ENCODE measurements at places on chromosomes 12 and 14. TPM values are rescaled to one million over a fixed set of nuclear protein-coding genes. Genes with fewer than 3 reads are reported as not detected.
A peak's percentile ranks its signal among the peaks of the same experiment; 100 is the strongest.

BATF gene
- polyA plus RNA-seq = 8.0 TPM

DNA sequence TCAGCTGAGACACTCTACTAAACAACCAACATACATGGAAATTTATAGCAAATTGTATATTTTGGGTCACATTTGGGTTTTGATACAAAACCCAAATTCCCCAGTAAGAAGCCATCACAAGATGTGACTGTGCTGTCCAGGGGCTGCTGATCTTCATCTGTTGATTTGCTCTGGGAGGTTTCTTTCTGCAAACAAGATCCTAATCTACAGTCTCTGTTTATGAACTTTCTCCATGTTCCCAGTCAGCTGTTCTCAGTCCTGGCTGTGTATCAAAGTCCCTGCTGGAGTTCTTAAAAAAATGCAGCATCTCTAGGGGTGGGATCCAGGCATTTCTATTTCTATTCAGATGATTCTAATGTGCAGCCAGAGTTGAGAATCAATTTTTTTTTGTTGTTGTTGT lies 85.1 kb downstream of the ATP23 start:
- no peak for DNase-seq
- no peaks in the 10 kb centered on the region for H3K4me1 ChIP-seq
- H3K27me3 ChIP-seq = no peaks in the 10 kb centered on the region
- no peak overlapping the region for H3K27ac ChIP-seq

MEG3 gene
- polyA plus RNA-seq = 21.4 TPM

KLC1 gene
- polyA plus RNA-seq = 190 TPM

CSAD gene
- polyA plus RNA-seq = 118 TPM

- no peak overlapping the region for H3K27ac ChIP-seq
- DNase-seq = no peak
- no peaks in the 10 kb centered on the region for H3K27me3 ChIP-seq
- H3K4me1 ChIP-seq = no peaks in the 10 kb centered on the region
Measured at GRCh38 chr14:85233756-85234155, 296.2 kb upstream of the FLRT2 start.

GRCh38 chr14:38116895-38117294 lies 90.8 kb upstream of the SSTR1 start:
- DNase-seq = no peak
- no peak overlapping the region for H3K27ac ChIP-seq
- no peaks in the 10 kb centered on the region for H3K4me1 ChIP-seq
- H3K27me3 ChIP-seq = no peaks in the 10 kb centered on the region
- H3K4me3 ChIP-seq = no peak overlapping the region
- H3K36me3 ChIP-seq = no peaks in the 10 kb centered on the region

DNA sequence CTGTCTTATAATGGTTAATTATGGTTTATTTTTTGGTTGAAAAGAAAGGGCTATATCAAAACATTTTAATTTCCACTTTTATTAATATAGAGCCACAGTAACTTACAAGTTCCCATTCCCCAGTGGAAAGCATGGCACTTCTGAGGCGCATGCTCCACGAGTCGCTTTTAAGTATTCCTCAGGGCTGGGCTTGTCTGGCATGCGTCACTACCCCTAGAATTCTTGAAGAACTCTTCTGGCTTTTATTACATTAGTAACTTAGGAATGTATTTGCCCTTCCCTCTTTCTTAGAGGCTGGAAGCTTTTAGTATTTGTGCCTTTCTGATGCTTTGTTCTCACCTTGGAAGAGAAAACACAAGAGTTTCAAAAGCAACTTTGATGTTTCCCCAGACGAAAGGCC lies 81.1 kb downstream of the ESR2 start:
- DNase-seq = no peak
- peaks cover 13% of the 10 kb centered on the region for H3K36me3 ChIP-seq
- H3K27me3 ChIP-seq = no peaks in the 10 kb centered on the region
- no peak overlapping the region for H3K4me3 ChIP-seq
- H3K4me1 ChIP-seq = no peaks in the 10 kb centered on the region
- peak overlapping the region; percentile 44 for H3K27ac ChIP-seq

GRCh38 chr12:116459011-116459875 lies 99.9 kb upstream of the MAP1LC3B2 start:
- H3K4me3 ChIP-seq = no peak overlapping the region
- no peak for DNase-seq
- no peaks in the 10 kb centered on the region for H3K27me3 ChIP-seq
- no peak overlapping the region for H3K27ac ChIP-seq

DNA sequence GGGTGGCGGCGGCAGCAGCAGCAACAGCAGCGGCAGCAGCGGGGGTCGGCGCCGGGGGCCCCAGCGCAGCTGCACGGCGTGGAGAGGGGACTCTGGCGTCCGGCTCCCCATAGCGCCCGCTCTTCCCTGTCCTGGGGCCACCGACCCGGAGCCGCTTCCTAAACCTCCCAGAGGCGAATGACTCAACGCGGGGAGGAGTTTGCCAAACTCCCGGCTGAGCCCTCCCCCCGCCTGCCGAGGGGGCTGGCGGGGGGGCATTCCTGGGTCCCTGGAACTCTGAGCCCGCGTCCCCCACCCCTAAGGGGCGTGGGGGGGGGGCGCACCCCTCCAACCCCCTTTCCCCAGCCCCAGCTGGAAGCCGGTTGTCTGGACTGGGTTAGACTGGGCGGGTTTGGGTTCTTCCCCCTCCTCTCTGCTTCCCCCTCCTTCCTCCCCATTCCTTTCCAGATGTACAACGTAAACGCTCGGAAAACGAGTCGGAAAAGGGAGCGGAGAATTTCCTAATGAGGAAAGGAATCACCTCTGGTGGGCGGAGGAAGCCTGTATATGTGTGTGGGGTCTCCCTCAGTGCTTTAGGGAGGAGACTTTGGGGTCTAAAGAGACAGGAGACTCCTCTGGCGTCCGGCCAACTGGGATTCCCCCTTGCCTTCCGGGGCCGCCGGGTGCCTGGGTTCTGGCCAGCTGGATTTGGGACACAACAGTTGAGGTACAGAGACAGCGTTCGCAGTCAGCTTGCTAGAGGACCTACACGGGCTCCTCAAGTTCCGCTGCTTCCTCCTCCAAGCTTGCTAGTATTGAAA lies at the start of gene ITGA5:
ITGA5 (minus strand) TSS at position 179 of the 800 bp plus-strand sequence; CDS start at position 111, 68 bp downstream.
- peak within 1 kb of the TSS; percentile 97 for H3K4me3 ChIP-seq
- no peaks in the 10 kb centered on the region for H3K27me3 ChIP-seq
- peak within 1 kb of the TSS; percentile 68 for H3K27ac ChIP-seq
- H3K4me1 ChIP-seq = peaks cover 3% of the 10 kb centered on the region
- no peaks in the 10 kb centered on the region for H3K36me3 ChIP-seq

ART4 gene
- 10.5 TPM for polyA plus RNA-seq

DNA sequence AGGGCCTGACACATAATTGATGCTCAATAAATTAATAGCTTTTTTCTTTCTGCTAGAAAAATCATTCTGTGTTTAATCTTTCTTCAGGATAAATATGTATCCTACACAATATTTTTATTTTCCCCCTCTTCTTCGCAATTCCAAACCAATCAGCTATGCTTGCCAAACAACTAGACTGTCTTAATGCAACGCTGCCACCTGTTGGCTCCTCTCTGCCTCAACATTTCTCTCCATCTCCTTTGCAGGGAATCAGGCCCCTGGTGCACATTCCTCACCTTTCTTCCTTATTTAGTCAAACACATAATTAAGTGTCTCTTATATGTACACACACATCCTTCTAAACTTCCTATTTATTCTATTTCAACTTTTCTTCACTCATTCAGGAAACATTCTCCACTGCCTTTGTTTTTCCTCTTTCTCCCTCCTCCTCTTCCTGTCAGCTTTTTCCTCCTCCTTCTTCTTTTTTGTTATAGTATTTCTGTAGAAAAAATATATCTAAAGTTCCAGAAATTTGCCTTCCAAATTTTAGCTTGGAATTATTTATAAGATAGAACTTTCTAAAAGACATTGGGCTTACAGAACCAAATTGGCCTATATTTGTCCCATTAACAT lies 406.0 kb downstream of the PRKD1 start:
- no peaks in the 10 kb centered on the region for H3K36me3 ChIP-seq
- no peaks in the 10 kb centered on the region for H3K27me3 ChIP-seq
- no peak overlapping the region for H3K4me3 ChIP-seq
- no peak for DNase-seq
- H3K4me1 ChIP-seq = no peaks in the 10 kb centered on the region
- H3K27ac ChIP-seq = no peak overlapping the region

DNA sequence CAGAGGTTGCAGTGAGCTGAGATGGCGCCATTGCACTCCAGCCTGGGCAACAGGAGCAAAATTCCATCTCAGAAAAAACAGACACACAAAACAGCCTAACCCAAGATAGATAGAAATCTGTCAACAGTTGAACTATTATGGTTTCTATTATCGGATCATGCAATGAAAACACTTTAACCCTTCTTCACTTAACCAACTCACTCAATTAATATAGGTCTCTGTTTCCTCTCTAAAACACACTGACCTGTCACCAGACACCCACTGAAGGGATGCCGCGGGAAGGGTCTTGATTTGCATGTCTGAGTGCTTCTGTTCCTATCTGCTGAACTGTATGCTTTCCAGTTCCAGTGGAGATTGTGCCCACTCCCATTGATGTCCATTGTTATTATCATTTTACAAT lies 38.0 kb upstream of the NUDT4 start:
- DNase-seq = no peak
- no peaks in the 10 kb centered on the region for H3K4me1 ChIP-seq
- no peaks in the 10 kb centered on the region for H3K36me3 ChIP-seq
- no peak overlapping the region for H3K27ac ChIP-seq
- no peak overlapping the region for H3K4me3 ChIP-seq

LUM gene
- polyA plus RNA-seq = 324 TPM

DNA sequence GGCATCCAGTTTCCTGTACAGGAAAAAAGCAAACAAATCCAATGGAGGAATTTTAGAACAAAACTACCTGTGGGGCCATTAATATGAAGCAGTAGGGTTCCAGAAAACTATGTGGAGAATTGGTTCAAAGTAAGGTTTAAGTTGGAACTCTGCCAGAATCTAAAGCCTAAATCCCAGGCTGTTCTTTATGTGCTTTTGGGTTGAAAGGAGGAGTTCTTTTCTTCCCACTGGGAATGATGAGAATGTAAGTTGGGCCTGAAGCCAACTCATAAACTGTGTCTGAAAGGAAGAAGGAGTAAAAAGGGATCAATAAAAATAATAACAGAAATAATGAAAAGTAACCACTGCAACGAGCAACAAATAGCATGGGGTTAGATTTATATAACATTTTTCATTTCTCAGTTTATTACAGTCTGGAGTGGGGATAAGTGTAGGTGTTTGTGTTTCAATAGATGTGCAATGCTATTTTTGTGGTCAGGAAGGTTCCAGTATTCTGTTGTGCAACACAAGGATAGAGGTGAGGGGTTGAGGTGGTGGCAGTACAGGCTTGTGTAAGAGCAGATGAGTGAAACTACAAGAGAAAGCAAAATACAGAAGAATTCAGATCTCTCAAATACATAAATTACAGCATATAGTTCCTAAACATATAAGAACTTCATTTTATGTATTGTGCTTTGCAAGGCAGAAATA lies 373.6 kb downstream of the EMP1 start:
- H3K27me3 ChIP-seq = no peaks in the 10 kb centered on the region
- H3K4me1 ChIP-seq = no peaks in the 10 kb centered on the region
- H3K4me3 ChIP-seq = no peak overlapping the region
- H3K36me3 ChIP-seq = no peaks in the 10 kb centered on the region

GRCh38 chr12:55845785-55846496 lies 3.2 kb upstream of the MMP19 start:
- no peaks in the 10 kb centered on the region for H3K4me1 ChIP-seq
- H3K4me3 ChIP-seq = no peak overlapping the region
- no peaks in the 10 kb centered on the region for H3K27me3 ChIP-seq
- no peaks in the 10 kb centered on the region for H3K36me3 ChIP-seq

DNA sequence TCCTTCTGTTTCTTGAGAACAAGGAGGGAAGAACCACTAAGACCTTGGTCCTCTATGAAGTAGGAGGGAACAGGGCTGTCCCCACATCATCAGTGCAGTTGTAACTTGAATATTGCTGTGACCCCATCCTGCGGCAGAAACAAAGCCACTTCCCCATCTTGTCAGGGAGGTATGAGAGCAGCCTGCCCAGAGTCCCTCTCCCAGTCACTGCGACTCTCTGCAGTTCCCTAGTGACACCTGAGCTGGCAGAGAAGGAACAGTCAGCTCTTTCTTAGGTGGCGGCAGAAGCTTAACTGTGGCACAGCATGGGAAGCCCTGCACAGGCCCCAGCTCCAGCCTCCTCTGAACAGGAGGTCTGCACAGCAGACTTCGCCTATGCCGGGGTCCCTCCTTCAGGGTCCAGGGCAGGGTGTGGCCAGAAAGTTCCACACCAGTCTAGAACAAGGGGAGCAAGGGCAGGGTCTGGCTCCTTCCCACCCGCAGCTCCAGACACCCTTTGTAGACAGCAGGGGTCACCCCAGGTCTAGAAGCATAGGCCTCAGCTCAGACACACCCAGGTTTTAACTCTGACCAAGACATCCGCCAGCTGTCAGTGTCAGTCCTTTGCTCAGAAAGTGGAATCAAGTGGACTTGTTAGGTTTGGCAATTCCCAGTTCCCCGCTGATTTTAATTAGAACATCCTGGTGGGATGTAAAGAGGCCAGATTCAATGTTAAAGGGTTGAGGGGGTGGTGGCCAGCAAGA lies 36.8 kb downstream of the DEGS2 start:
- no peak for DNase-seq
- no peaks in the 10 kb centered on the region for H3K4me1 ChIP-seq
- no peak overlapping the region for H3K27ac ChIP-seq
- H3K36me3 ChIP-seq = no peaks in the 10 kb centered on the region

DNA sequence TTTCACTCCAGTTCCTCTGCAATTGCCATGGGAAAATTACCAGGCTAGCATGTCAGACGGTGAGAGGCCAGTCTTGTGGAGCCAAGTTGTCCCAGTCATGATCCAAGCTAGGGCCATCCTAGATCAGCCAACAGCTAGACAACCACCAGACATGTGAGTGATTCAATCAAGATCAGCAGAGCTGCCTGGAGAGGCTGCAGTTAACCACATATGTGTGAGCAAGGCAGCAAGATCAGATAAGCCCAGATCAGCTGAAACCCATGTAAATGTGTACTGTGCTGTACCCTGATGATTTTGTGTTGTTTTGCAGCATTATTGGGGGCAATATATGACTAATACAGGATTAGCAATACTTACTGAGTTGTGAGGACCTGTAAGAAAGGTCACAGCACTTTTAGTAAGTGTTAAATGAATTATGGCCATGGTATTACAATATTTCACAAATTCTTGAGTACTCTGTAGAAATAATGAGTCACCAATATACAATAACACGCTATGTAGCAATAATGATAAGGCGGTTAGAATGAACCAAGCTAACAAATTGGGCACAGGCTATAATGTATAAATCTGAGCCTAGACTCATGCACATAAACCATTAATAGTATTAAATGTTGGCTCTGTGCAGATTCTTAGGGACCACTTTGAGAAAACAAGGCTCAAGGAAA lies 91.4 kb downstream of the SUDS3 start:
- no peak overlapping the region for H3K4me3 ChIP-seq
- H3K4me1 ChIP-seq = no peaks in the 10 kb centered on the region
- no peaks in the 10 kb centered on the region for H3K27me3 ChIP-seq
- no peak overlapping the region for H3K27ac ChIP-seq

TMPO gene
- 15.2 TPM for polyA plus RNA-seq

Data from aorta (tissue), 5 donors.